ENCODE measurements at places on chromosomes 1 and 21.

GRCh38 chr1:187817782-187818181 lies 989.0 kb downstream of the PLA2G4A start:
- no peak for DNase-seq

DNA sequence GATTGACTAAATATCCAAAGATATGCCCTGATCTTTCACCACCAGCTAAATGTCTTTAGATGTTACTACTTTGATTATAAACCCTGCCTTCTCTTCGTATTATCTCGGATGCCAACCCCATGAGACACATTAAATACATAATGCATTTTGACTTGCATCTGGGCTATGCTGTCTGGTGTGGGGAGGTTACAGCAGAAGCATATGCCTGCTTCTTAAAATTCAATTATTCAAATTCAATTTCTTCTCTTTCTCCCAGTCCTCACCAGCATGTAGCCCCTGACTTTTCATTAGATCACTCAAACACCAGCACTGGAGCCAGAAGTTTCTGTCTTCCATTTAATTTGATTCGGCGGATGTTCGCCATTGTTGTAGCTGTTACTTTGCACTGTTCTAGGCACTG lies 360.7 kb upstream of the CAMK1G start:
- DNase-seq = no peak

- peak; percentile 35 for DNase-seq
Measured at GRCh38 chr1:67832737-67833601, at the start of gene GNG12. TSS of gene GNG12 (minus strand) at chr1:67833467. CDS start at chr1:67707686, 125,781 bp downstream.

DNA sequence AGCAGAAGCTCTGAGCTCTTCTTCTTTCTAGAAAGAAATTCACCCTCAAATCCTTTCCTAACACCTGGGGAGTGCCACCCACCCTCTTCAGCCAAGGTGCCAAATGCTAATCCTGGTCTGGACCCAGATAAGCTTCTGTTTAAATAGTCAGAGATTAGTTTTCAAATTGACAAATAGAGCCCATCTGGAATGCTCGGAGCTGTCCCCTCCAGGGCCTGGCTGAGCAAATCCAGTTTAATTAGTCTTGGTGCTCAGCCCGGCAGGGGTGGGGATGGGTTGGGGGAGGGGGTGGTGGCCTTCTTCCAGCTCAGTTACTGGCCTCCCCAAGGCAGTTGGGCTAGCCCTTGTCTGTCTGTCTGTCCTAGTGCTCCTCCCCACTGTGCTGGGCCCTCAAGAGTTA lies 269.5 kb downstream of the GRIK3 start:
- no peak for DNase-seq

GRCh38 chr1:243482141-243483022 lies 226.5 kb downstream of the SDCCAG8 start:
- DNase-seq = no peak

DNA sequence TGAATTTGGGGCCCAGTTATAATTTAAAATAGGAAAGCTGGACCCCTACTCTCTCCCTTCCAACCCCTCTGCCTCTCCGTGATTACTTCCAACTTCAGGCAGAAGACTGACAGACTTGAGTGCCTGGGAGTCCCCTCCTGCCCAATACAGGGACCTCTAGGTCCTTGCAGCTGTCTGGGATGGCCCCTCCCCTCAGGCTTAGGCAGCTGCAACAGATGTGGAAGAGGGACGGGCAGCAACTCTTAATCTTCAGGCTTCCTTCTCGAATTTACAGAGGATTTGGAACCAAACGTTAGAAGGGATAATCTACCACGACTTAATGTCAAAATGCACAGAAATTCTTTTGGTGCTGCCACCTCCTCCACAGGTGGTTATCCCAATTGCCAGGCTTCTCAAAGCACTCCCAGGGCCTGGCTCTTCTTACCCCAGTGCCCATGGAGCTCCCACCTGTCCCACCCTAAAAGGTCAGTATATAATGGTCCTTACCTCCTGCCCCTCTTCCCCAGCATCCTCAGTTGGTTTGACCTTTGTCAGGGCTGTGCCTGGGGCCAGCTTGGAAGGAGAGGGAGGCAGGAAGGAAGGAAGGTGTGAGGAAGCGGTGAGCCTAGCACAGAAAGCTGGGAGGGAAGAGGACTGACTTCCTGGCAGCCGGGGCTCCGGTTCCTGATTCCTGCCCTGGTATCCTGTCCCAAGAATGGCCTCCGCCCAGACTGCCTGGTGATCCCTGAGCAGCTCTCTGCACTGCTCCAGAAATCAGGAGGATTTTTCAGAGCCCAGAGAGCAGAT lies 2.8 kb downstream of the PEA15 start:
- DNase-seq = no peak

GRCh38 chr1:201275253-201275666 lies 8.0 kb upstream of the PKP1 start:
- DNase-seq = no peak

DNA sequence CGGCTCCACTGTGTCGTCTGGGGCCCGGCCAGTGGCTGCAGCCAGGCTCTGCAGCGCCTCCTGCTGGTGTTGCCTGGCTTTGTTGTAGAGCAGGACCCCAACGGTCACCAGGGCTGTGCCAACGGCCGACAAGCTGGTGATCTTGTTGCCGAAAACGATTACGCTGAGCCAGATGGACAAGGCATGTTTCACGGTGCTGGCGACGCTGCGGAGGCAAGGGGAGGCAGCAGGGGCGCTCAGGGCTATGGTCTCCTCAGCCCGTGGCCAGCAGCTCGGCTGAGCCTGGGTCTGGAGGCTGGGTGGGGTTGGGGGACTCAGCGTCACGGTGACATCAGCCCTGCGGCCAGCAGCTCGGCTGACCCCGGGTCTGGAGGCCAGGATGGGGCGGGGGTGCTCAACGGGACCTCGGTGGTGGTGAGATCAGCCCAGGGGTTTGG lies 7.0 kb upstream of the CDK11B start:
- no peak for DNase-seq

DNA sequence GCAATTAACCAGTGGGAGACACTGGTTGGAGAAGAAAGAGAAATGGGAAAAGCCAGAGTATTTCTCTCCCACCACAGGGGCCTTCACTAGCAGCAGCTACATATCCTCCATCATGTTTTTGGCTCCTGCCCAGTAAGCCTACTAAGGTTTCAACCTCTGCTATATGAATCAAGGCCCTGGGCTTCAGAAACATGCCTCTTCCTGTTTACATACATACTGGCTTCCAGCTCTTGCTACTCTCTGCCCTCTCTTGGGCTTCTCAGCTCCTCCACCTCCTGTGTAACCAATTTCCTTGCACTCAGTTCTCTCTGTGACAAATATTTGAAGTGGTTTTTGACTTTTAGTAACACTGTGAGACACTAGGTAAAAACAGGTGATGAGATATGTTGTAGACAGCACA lies 80.8 kb downstream of the LRRC7 start:
- no peak for DNase-seq

DNA sequence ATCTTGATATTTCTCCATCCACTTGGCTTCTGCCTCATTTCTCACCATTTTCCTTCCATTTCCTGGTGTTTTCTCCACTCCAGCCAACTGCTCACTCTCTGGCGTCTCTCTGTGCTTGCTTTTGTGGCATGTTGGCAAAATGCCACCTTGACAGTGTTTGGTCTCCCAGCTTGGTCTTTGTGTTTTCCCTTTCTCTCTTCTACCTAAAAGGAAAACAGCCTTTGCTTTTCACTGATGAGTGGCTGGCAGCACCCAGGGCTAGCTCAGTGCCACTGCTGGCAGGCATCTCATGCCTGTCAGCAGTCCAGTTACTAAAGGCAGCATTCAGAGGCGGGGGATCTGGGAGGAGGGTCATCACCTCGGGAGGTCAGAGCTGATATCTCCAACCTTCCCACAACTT lies 55.3 kb upstream of the DSCAM start:
- DNase-seq = no peak

DNA sequence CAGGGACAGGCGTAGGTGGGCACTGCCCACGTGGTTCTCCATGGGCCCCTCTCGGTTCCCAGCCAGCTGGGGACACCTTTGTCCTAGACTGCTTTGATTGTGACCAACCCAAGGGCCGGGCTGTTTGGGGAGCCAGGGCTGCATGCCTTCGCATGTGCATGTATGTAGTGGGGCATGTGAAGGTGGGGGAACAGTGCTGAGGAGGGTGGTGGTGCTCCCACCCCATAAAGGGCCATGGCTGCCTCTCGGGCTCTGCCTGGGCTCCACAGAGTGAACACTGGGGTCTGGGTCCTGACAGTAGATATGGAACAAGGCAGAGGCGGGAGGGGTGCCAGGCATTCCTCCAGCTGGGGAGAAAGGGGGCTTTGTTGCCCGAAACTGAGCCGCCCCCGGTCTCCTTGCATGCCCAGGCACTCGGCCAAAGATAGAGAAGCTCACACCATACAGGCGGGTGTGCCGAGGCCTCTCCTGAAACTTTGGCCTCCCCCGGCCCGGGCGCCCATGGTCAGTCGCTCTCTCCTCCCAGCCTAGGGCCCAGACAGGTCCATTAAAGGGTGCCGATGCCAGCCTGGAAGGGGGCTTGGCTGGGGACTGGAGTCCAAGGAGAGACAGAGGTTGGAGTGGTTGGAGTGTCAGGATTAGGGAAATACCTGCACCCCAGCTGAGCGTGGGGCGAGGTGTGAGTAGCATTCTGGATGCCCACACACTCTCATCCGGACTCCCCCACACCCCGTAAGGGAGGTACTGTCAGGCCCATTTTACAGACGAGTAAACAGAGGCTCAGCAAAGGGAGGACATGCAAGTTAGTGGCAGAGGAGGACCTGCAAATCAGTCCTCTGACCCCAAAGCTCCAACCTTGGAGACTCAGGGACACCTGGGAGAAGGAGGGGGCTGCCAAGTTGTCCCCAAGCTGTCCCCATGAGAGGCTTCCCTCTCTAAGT lies 41.1 kb downstream of the EPHA2 start:
- DNase-seq = no peak

DNA sequence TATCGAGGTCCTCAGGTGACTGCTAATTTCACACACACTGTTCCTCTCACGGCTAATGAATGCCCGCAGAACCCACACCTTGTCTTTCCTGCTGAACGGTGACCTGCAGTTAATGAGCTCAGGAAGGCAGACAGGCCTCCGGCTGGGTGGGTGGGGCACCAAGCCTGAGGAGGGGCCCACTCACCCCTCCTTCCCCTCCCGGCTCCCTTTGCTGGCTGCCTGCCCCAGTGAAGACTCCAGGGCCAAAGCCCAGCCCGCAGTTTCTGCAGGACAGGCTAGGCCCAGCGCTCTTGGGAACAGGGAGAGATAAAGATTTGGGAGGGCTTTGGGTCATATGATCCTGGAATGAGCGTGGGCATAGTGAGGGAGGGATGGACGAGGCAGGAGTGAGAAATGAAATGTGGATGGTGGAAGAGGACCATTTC lies 26.4 kb downstream of the FOXO6 start:
- peak; percentile 29 for DNase-seq

DNA sequence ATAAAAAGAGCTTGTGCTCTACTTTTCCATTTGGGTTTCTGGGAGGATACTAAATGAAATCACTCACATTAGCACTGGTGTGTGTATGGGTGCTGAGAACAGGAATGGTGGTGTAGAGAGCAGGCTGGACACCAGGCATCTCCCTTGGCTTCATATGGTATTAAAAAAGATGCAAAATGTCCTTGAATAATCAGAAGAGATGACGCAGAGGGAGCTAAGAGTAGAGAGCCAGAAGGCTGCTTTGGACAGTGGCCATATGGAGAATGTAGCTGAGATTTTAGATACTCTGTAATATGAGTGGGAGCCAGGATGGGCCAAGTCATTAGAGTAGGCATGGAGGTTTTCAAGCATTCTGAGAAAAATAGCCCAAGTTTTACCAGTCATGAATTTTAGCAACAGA lies 112.3 kb upstream of the ZRANB2 start:
- no peak for DNase-seq

DNA sequence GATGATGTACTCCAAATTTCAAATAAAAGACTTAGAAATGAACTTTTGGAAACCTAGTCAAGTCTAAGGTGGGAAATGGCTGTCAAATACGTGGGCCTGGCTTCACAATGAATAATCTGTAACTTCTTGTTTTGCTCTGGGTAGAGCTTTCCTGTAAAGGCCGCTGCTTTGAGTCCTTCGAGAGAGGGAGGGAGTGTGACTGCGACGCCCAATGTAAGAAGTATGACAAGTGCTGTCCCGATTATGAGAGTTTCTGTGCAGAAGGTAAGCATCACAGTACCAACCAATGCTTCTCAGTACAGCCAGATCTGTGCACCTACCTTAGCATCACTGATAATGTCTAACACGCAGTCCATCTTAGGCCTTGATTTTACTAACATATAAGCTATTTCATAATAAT lies 73.6 kb downstream of the TPR start:
- no peak for DNase-seq

GRCh38 chr1:29305943-29306342 lies 69.6 kb downstream of the PTPRU start:
- DNase-seq = no peak

DNA sequence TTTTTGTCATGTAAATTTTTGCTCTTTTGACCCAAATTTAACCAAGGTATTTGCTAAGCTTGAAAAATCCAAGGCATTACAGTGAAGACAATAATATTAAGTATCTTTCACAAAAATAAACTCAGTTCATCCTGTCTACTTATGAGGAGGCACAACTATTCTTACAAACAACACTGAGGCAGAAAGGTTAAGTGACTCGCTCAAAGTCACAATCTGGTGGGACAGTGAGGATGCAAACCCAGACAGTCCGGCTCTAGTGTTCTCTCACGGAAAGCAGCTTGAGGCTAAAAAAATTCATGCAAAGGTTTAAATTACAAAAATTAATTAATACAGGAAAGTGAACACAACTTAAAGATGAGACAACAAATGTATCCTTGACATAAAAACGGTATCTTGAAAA lies 125.3 kb downstream of the SIPA1L2 start:
- no peak for DNase-seq

DNA sequence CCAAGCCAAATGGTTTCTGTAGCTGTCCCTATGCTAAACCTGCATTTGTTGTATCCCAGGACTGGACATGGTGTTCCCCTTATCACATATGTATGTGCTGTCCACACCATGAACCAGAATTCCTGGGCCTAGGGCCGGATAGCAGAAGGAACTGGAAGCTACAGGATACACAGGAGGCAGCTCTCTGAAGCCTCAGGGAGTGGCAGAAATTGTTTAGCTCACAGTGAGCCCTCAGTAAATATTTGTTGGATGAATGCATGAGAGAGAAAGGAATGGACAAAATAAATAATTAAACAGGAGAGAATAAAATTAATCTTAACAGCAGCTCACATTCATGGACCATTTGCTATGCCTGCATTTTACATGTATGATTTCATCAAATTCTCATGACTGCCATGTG lies 2.1 kb downstream of the NIPAL3 start:
- DNase-seq = no peak

- no peak for DNase-seq
Measured at GRCh38 chr1:54292002-54292911, 92.3 kb downstream of the MRPL37 start.

GRCh38 chr1:35856964-35857363 lies 26.0 kb upstream of the AGO1 start:
- DNase-seq = no peak

GRCh38 chr21:15549671-15550070 lies 180.1 kb upstream of the USP25 start:
- peak; percentile 11 for DNase-seq

GRCh38 chr1:183124259-183124658 lies 61.8 kb upstream of the LAMC2 start:
- no peak for DNase-seq

GRCh38 chr1:209042413-209042812 lies 541.1 kb upstream of the CAMK1G start:
- no peak for DNase-seq

GRCh38 chr1:10514490-10515235 lies 39.9 kb downstream of the PEX14 start:
- no peak for DNase-seq

Measured in fibroblast of skin of left biceps (primary cell).